ENCODE measurements at places on chromosomes 3 and 15.

- no peak for DNase-seq
Measured at GRCh38 chr3:153910387-153910786, 210.8 kb upstream of the ARHGEF26 start.

DNA sequence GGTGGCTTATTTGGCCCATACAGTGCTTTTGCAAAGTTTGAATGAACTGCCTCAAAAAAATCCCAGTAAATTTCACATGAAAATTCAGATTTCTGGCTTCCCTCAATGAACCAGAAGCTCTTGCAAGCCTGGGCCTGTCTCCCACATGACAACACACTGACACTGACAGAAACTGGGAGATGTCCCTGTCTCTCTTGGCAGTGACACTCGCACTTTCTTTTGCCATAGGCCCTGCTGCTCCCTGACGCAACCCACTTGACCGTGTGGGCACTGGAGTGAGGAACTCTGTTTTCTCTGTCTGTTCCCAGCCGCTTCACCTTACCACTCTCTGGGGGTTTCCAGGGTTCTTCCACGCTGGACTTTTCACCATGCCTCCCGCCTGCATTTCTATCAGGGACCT, 524.5 kb downstream of the SHQ1 start:
- no peak for DNase-seq

GRCh38 chr15:79455361-79455760, 23.2 kb downstream of the MINAR1 start:
- DNase-seq, result no peak

- DNase-seq, result no peak
Measured at GRCh38 chr3:108475220-108475782, 35.1 kb downstream of the MYH15 start.

DNA sequence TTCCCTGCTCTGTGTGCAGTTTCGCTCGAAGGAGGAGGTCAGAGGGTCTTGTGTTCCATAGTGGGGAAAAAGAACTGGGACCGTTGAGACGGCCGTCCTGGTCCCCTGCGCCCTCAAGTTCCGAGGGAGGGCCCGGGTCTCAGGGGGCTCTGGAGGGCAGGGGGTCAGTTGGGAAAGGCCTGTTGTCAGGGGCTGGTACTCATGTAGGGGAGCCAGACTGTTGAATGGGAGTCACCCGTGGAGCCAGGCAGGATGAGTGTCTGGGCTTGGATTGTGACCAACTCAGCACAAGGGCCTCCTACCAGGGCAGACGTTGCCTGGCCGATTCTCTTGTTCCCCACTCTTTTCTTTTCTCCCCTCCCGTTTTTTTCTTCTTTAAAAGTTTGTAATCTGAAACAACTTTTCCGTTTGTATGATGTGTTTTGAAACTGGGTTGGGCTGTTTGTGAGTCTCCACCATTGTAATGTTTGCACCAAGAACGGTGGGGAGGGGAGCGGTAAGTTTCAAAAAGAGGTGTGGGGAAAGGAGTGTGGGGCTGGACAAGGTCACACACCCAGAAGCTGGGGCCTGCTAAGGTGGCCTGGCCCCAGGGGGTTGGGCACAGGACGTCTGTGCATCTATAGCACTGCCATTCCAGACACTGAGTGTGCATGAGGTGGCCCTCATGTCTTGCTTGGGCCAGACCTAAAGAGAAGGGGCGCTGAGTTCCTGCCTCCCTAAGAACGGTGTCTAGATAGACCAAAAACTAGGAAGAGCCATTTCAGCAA, 1.1 kb downstream of the CMTM7 start:
- peak; percentile 36 for DNase-seq

- no peak for DNase-seq
Measured at GRCh38 chr3:143123353-143123984, 3.9 kb downstream of the CHST2 start.

- DNase-seq, result no peak
Measured at GRCh38 chr15:68729789-68730411, 90.8 kb downstream of the ANP32A start.
